ENCODE measurements at places on chromosomes 5 and 9.

GRCh38 chr5:77282337-77283027 lies 72.0 kb downstream of the PDE8B start:
- no peak for DNase-seq

DNA sequence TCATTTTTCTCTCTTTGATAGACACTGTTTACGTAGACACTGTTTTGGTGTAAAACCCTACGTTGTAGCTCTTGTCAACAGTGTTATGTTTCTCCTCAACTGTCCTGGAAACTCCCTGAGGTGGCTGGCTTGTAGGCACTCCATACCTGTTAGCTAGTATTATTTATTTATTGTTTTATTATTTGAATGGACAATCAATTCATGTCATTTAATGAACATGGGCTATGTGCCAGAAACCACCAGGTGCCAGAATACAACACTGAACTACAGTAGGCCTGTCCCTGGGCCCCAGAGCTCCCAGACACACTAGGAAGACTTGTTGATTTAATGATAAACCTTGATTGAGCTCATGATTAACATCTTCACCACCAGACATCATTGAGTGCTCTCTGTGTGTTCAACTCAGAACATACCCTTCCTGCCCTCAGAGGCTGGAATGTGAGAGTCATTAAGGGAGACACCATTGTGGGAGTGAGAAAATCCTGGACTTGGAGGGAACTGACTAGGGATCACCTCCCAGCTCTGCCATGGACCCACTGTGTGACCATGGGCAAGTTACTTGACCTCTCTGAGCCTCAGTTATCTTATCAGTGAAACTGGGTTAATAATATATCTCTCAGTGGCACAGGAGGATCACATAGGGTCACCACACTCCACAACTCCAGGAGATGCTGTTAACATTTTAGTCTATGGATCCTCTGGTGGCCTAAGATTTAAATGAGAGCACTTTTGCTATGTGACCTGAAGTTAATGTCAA lies 19.2 kb downstream of the IRF1 start:
- DNase-seq, result no peak

GRCh38 chr5:113029614-113030013 lies 53.0 kb downstream of the DCP2 start:
- DNase-seq, result no peak

DNA sequence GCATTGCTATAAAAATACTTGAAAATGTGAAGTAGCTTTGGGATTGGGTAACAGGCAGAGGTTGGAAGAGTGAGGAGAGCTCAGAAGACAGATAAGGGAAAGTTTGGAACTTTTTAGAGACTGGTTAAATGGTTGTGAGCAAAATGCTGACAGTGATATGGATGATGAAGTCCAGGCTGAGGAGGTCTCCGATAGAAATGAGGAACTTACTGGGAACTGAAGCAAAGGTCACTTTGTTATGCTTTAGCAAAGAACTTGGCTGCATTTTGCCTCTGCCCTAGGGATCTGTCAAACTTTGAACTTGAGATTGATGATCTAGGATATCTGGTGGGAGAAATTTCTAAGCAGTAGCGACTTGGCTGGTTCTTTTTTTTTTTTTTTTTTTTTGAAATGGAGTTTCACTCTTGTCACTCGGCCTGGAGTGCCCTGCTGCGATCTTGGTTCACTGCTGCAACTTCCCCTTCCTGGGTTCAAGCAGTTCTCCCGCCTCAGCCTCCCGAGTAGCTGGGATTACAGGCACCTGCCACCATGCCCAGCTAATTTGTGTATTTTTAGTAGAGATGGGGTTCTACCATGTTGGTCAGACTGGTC lies 998.9 kb downstream of the TLE1 start:
- no peak for DNase-seq

DNA sequence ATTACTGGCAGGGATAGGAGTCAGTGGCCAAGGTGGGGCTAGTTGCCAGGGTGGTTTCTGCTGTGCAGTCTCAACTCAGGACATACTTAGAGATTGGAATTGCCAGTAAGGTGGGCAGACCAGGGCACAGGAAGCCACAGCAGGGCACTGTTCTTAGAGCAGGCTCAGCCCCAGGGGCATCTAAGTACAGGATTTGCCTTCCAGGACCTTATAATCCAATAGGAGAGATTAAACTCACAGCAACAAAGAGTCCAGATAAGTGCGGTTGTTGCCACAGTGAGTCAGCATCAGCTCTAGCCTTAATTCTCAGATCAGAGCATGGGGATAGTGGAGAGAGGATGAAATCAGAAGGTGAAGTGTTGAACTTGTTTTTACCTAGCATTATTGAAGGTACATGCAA lies 265.8 kb upstream of the TRPC7 start:
- no peak for DNase-seq

GRCh38 chr9:1683951-1684350 lies 331.2 kb upstream of the SMARCA2 start:
- no peak for DNase-seq

DNA sequence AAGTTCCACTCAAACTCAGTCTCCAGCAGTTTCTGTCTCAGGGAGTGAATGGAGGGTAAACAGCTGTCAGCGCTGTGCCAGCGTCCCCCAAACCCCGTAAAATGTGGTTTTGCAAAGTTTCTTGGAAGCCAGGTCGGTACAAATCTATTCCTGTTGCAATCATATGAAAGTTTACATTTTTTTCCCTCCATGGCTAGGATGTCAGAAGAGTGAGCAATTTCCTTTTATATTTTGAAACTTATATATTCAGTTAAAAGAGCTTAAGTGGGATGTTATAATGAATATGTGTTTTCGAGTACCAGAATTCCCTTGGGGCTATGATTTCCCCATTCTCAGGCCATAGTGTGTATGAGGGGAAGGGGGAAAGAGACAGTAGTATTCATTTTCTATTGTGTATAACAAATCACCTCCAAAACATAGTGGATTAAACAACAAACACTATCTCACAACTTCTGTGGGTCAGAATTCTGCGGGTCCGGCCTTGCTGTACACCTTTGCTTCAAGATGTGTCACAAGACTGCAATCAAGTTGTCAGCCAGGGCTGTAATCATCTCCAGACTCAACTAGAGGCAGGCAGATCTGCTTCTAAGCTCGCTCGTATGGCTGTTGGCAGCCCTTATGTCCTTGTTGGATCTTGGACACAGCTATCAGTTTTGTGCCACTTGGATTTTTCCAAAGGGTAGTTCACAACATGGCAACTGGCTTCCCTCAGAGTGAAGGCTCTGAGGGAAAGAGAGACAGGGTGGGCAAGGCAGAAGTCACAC lies 107.4 kb downstream of the SNX18 start:
- peak; percentile 90 for DNase-seq

- no peak for DNase-seq
These were observed 281.8 kb downstream of the AOPEP start for GRCh38 chr9:95008151-95008771.

GRCh38 chr9:36934478-36935065 lies 99.5 kb downstream of the PAX5 start:
- DNase-seq, result no peak

GRCh38 chr9:69653261-69653660 lies 18.9 kb downstream of the APBA1 start:
- no peak for DNase-seq

DNA sequence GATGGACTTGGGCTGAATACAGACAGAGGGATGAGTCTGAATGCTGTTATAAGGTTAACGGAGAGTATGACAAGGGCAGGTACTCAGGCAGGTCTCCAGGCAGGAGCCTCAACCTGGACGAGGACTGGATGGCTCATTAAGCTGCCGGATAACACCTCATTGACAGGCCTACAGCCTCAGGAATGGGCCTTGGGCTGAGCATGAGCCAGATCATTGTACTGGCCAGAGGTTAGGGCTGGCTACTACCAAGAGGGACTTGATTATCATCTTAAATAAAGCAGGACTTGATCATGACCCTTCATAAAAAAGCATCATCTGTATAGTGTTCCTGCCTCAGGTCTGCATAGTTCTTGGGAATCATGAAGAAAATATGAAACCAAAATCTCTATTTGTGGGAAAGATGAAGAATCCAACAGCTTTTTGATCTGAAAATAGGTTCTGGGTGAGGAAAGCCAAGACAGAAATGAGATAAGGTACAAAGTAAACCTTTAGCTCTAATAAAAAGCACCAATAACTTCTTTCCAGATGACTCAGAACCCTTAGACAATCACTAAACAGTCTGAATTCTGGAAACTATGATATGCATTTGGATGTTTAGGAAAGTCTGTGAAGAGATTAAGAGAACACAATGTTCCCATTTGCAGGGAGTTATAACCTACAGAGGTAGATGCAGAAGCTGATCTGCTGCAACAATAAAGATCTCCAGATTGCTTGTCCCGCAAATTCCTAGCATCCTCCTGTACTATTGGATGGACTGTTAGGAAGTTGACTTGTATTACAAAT lies 343.1 kb downstream of the CTNND2 start:
- DNase-seq, result no peak

- no peak for DNase-seq
These were observed 84.9 kb downstream of the PRELID2 start for GRCh38 chr5:145750199-145750598.

- DNase-seq, result no peak
These were observed 60.5 kb downstream of the ALDH7A1 start for GRCh38 chr5:126534553-126534952.

DNA sequence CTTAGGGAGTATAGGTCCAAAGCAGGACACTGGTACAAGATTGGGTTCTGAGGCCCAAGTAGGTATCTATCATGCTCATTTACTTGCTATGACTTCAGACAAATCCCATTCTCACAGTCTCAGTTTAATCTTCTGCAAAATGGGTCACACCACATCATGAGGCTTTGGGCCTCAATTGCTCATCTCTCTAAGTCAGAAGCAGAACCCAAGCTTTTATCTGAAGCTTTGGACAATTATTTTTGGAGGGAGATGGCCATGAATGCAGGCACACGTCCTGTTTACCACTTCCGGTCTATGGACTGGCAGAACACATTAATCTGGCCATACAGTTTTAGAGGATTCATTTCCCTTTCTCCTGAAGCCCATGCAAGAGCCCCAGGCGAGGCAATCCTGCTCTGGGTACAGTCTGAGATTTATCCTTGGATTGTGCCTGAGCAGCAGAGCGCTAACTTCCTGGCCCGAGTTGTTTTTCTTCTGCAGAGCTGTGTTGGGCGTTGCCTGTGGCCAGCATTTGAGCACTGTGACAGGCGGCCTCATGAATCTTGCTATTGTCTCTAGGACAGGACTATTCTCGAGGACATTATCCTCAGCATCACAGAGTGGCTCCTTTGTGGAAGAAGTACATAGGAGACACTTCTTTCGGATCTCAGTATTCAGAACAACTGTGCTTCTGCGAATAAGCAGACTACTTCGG lies 16.1 kb downstream of the SLC22A4 start:
- DNase-seq, result no peak

GRCh38 chr5:124477577-124477976 lies 268.9 kb downstream of the ZNF608 start:
- DNase-seq, result no peak

- DNase-seq, result no peak
These were observed 26.8 kb downstream of the IRF1 start for GRCh38 chr5:132463811-132464155.

DNA sequence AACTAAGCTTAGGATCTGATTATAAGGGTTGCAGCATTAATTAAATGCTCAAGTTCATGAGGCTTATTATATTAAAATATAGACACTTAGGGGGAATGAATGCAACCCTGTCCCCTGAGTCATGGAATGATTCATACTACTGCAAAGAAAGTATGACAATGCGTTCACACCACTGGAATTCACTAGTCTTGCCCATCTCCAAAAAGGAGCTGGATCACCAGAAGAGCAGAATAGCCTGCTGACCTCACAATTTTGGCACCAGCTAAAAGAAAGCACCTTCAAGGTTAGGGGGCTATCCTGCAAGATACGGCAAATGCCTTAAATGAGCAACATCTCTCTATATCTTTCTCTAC lies 32.0 kb upstream of the TMED7 start:
- DNase-seq, result peak; percentile 54

DNA sequence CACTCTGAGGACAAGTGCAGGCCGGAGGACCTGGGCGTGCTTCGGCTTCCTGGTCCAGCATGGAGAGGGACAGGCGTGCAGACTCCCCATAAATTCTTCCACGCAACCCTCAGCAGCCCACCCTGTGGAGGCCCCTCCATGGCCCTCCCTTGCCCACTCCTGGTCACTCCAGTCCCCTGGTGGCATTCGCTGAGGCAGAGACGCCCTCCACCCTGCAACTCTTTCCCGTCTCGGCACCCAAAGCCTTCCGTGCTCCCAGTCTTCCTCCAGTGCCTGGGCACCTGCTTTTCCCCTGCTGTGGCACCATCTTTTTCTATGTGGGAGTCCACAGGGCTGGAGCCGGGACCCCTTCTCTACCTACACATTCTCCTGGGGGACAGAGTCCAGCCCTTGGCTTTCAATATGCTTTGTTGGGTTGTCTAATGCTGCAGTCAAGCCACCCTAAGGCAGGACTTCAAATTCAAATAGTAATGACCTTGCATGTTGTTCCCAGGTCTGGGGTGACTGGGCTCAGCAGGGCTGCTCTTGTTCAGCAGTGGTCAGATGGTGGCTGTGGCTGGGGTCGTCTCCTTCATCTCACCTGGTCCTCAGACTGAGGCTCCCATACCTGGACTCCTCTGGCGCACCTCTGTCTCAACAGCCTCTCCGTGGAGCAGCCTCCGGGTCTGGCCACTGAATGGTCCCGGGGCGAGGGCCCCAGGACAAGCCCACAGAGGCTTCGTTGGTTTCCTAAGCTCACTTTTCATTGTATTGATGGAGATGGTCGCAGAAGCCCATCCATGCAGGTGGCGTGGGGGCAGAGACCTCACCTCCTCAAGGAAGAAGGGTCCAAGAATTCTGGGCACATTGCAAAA lies 15.2 kb downstream of the MRPL36 start:
- DNase-seq, result no peak

- no peak for DNase-seq
These were observed 111.7 kb upstream of the MRPS30 start for GRCh38 chr5:44697025-44697424.

DNA sequence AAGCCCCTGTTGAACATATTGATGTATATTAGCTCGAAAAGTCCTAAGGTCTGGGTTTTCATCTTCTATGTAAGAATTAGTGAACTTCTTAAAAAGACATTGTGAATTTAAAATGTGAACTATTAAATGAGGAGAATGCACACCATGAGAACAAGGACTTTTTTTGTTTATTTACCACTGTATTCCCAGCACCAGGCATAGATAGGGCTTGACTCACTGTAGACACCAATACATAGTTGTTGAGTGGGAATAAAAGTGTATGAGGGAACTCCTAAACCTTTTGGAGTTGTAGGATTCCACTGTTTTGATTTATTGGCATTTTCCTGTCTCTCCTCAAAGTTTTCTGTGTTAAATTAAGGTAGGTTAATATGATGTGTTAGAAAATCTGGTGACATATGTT lies 40.3 kb downstream of the NNT start:
- no peak for DNase-seq

DNA sequence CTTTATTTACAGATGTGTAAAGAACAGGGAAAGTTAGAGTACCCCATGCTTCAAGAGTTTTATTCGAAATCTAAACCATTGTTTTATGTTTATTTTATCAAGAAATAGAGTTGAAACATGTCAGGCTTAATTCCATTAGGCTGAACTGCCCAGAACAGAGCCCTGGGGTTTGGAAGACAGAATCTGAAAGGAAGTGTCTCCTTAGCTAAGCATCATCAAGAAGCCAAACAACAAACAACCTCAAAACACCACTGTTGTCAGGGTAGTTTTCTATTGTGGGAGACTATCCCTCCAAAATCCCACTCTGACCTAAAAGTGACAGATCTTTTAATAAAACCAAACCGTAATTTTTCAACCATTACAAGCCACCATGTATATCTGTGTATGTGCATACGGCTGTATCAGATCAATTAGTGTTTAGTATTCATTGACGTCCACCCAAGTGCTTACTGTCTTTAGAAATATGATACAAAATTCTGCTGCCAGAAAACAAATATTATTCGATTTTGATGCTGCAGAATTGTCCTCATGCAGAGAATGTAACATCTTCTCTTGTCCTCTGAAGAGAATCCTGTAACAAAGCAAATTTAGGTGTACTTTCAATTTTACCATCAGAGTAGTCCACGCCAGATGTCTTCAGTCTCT lies 271.9 kb upstream of the TMEM161B start:
- DNase-seq, result no peak

Data from fibroblast of skin of left quadriceps (primary cell).